Left renal cortex interstitium (tissue), 4 donors: ENCODE measurements at places on chromosomes 3 and 15.

DNA sequence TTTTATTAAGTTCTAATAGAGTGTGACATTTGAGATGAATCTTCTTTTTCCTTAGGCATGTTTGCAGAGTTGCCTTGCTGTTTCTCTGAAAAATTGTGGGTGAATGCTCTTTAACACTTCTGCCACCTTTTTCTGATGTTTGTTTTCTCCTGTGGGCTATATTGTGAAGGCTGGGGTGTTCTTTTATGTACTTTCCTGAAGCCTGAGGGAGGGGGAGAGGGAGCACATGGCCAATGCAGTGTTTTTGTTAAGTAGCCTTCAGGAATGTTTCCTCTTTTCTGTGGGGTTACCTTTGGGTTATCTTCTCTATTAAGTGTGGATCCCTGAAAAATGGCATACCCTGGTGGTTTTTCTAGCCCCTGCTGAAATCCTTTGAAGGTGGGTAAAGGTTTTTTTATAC is 50.2 kb downstream of the CMC1 start:
- DNase-seq: no peak

- DNase-seq: no peak
Observed at GRCh38 chr3:115975353-115975752, 352.0 kb downstream of the GAP43 start.

DNA sequence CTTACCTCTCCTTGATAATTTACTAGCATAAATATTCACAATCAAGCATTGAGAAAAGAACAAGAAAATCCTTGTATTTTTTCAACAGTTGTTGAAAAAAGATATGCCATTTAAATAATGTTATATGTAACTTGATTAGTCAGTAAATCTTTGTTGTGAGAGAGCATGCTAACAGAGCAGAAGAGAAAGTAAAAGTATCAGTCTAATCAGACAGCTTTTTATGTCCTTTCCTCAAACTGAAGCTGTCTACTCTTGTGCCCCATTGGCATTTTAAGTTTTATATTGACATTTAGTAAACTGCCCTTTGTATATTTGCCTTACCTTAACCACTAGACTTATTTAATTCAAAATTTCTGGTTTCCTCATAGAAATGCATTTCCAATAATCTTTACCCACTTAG is 668.7 kb downstream of the OTOL1 start:
- no peak for DNase-seq

DNA sequence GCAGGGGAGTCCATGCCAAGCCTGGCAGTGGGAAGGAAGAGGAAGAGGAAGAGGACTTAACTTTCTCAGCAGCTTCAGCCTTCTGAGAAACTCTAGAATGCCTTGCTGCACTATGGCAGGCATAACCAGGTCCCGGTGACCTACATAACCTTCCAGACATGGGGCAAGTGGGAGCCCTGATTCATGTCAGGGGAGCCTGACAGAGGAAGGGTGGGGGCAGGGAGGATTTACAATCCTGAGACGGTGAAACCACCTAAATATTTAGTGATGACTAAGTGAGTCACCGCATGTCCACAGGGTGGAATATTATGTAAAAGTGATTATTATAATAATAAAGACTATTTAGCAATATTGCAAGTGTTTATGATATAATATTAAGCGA is 46.7 kb downstream of the AMOTL2 start:
- DNase-seq: no peak

DNA sequence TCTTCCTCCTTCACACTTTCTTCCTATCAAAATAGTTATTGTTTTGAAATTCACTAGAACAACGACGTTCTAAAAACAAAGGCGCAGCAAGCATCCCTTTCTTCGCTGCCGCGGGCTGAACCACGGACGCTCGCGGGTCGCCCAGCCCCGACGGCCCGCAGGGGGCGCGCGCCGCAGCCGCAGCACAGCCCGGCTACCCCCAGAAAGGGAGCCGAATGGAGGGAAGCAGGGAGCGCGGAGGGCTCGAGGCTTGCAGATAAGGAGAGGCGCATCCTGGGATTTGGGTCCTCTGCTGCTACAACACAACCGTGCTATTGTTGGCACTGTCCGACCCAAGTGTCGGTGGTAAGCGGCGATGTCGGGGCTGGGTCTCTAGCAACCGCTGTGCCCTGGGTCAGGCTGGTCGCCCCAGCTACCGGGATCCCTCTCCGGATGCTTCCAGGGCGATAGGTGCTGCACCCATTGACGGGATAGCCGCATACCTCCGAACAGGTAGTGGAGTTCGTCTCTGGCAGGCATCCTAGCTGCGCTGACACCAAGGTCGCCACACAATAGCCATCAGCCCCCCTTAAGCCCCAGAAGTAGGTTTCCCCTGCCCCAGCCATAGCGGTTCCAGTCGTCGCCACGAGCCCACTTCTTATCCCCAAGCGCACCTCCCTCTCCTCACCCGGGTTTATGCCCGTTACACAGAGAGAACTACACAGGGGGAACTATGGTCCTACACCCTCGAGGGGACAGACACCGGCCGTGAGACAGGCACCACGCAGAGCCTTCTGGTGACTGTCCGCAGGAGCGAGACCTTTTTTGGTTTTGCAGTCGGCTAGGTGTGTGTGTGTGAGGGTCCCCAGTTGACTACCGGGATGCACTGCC is 6.0 kb downstream of the ONECUT1 start:
- DNase-seq: no peak

GRCh38 chr15:48721061-48721810 is 75.7 kb upstream of the FBN1 start:
- no peak for DNase-seq
